ENCODE measurements at places on chromosomes 11 and 22.

- DNase-seq, result no peak
Observed at GRCh38 chr11:121514432-121515334, 61.9 kb upstream of the SORL1-AS1 start.

DNA sequence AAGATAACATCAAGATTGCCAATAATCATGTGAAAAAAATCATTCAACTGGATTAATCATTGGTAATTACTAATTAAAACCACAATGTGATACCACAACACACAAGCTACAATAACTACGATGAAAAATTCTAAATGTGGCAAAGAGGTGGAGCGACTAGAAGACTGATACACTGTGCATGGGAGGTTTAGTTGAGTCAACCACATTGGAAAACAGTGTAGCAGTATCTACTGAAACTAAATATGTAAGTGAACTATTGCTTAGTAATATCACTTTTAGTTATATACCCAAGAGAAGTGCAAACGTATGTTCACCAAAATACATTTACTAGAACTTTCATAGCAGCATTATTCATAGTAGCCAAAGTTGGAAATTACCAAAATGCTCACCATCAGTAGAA is 359.9 kb downstream of the ETS1 start:
- DNase-seq, result no peak

GRCh38 chr11:114166897-114167323 is 107.4 kb downstream of the ZBTB16 start:
- DNase-seq, result peak; percentile 97

DNA sequence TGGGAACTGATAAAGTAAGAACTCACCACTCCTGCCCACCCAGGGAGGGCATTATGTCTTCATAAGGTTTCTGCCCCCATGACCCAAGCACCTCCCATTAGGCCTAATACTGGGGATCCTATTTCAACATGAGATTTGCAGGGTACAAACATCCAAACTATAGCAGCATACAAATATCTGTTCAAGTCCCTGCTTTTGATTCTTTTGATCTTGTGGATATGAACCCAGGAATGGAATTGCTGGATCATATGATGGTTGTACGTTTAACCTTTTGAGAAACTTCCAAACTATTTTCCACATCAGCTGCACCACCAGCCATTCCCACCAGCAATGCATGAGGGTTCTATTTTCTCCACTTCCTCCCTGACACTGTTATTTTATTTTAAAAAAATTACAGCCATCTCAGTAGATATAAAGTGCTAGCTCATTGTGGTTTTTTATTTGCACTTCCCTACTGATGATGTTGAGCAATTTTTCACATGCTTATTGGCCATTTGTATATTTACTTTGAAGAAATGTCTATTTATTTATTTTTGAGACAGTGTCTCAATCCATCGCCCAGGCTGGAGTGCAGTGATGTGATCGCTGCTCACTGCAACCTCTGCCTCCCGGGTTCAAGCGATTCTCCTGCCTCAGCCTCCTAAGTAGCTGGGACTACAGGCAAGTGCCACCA is 7.1 kb upstream of the ATG16L2 start:
- DNase-seq, result peak; percentile 44

DNA sequence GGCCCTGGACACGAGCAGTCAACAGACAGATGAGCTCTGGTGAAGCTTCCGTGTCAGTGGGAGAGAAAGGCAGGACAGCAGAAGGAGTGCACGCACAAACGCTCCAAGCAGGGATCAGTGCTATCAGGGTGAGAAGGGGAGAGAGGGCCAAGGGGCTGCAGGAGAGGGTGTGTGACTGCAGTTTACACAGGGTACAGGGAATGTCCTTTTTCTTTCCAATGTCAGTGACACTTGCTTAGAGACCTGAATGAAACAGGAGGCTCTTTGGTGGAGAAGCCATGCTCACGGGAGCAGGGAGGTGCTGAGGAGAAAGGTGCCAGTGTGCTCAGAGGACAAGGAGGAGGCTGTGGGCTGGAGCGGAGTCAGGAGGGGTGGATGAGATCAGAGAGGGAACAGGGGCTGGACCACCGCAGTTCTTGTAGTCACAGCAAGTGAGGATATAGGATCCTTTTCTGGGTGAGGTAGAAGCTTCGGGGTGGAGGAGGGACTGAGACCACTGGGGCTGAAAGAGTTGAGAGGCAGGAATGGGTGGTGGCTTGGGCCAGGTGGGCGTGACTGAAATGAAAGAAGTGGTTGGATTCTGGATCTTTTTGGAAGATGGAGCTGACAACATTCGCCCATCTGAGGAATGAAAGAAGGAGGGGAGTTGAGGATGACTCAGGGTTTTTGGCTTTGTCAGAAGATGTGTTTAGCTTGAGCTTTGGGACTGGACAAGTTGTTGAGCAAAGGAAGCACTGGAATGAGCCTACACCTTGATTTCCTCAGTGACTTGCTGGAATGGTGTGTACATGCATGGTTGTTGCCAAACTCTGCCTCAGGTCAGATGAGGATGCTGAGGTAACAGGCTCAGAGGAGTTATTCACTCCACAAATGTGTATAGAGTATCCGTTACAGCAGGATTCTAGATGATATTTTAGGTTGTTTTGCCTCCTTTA is 87.9 kb downstream of the ADAMTS15 start:
- no peak for DNase-seq

GRCh38 chr11:34351051-34351450 is 6.8 kb downstream of the ABTB2 start:
- no peak for DNase-seq

GRCh38 chr11:16603890-16604793 is 134.3 kb upstream of the C11orf58 start:
- DNase-seq, result peak; percentile 39

Data from astrocyte of the spinal cord (primary cell).